ENCODE measurements at places on chromosomes 5 and 9.

DNA sequence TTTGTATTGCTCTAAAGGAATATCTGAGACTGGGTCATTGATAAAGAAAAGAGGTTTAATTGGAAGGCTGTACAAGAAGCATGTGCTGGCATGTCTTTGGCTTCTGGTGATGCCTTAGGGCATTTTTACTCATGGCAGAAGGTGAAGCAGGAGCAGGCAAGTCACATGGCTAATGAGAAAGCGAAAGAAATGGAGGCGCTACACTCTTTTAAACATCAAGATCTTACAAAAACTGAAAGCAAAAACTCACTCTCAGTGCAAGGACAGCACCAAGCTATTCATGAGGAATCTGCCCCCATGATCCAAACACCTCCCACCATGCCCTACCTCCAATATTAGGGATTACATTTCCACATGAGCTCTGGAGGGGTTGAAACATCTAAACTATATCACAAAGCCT, 1458.8 kb upstream of the ACO1 start:
- DNase-seq = no peak

- no peak for DNase-seq
Observed at GRCh38 chr9:93139365-93140182, 5.5 kb upstream of the NINJ1 start.

GRCh38 chr5:24141046-24141445, 503.7 kb downstream of the CDH10 start:
- DNase-seq = no peak

DNA sequence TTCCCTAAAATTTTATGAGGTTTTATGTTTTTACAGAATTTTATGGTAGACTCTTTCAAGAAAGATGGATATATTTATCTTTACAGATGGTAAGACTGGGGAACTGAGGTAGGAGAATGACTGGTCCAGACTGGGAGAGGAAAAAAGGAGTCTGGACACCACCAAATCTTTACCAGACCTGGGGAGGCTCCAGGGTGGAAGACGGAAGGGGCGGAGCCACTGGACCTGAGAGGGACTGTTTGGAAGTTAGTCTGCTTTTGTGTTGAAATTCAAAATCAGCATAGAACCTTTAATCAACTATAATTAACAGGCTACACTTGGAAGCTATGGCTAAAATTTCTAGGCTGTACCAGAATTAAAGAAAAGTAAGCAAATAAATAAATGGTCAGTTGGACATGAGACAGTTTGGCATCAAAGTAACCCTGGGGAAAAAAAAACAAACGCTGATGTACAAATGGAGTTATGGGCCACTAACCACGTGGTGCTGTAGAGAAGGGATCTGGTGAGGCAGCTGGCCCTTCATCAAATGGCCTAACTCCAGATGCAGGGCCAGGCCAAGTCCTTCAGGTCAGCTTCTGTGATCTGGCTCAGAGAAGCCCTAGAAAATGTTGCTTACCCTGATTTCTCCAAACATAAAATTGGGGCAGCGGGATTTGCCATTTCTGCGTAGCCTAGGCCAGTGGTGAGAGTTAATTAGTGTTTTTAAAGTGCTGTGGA, 155.1 kb downstream of the ARSB start:
- no peak for DNase-seq

GRCh38 chr5:79074641-79075040, 5.1 kb downstream of the BHMT2 start:
- DNase-seq = no peak

GRCh38 chr9:16143947-16144890, 591.4 kb downstream of the CCDC171 start:
- peak; percentile 62 for DNase-seq

DNA sequence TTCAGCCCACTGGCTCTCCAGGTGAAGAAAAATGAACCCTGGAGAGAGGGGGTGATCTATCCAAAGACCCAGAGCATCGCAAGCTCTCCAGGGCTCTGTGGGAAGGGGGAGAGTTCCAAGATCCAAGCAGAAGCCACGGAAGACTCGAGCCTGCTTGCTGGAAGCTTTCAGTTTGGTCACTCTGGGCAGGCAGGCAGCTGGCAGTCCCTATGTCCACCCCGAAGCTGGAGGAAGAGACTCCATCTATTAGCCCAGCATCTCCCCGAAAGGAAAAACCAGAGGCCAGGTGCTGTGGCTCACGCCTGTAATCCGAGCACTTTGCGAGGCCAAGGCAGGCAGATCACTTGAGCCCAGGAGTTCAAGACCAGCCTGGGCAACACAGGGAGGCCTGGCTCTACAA, 10.7 kb upstream of the SPARC start:
- no peak for DNase-seq

DNA sequence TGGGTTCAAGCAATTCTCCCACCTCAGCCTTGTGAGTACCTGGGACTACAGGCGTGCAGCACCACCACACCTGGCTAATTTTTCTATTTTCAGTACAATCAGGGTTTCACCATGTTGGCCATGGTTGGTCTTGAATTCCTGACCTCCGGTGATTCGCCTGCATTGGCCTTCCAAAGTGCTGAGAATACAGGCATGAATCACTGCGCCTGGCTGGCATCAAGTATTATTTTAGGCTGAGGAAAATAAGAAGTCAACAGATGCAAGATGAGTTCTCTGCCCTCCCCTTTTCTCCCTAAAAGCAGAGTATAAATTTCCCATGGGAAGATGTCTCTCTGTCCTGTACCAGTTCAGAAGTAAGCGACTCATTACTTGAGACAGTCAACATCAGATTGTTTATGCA, 71.5 kb downstream of the ELAVL2 start:
- no peak for DNase-seq

GRCh38 chr9:26326563-26326962, 566.0 kb downstream of the CAAP1 start:
- peak; percentile 37 for DNase-seq

DNA sequence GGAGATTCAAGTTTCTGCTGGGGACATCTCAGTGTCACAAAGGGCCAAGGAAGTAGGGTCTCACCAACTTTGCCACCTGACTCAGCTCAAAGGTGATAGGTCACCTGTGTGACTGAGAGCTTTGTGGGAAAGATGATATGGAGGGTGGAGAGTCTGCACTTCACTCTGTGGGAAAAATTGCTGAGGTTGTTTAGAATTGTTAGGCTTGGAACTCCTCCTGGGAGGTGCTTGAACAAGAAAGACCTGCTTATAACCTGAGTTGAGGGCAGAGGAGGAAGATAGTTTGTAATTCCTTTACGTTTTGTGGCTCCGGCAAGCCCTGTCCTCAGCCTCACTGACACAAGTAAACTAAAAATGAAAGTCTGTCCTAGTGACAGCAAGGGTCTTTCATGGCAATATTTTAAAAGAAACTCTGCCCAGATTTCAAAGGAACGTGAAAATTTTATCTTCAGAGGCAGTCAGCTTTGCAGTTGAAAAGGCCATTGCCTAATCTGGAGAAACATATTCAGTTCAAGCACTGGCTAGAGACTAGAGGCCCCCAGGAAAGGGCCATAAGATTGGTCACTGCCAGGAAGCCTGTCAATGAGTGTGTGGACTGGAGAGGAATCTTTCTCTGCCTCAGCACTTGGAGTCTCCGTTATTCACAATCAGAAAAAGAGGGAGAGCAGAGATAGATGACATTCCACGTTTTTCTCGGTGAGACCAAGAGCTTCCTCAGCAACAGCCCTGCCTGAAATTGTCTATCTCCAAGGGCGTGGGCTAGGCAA, 23.2 kb downstream of the PCDHAC2 start:
- no peak for DNase-seq

- no peak for DNase-seq
Observed at GRCh38 chr9:31236344-31236743, 1148.1 kb upstream of the ACO1 start.

GRCh38 chr5:133734916-133735315, 122.6 kb upstream of the FSTL4 start:
- DNase-seq = no peak

- no peak for DNase-seq
Observed at GRCh38 chr5:98365126-98365525, 408.3 kb upstream of the RGMB start.

DNA sequence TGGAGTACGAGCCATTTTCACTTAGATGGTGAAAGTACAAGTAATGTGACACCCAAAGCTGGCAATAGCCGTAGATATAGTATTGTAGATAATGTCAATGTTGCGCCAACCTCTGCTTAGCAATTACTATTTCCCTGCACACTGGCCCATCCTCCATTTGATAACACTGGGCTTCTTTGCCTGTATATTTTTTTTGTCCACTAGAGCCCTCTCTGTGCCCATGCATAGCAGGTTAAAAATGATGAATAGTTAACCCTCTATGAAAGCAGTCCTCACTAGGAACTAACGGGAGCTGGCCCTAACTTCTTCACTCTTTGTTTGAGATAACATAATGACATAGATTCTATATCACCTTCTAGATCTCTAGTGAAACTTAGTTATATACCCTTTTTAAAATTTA, 416.8 kb downstream of the TUSC1 start:
- no peak for DNase-seq

Data from retinal pigment epithelial cell (primary cell).